Activated T-cell treated with anti-CD3 and anti-CD28 coated beads for 1 hour (primary cell): ENCODE measurements at places on chromosomes 6 and 20.

GRCh38 chr6:148414836-148415235 lies 72.2 kb downstream of the SASH1 start:
- DNase-seq: no peak

DNA sequence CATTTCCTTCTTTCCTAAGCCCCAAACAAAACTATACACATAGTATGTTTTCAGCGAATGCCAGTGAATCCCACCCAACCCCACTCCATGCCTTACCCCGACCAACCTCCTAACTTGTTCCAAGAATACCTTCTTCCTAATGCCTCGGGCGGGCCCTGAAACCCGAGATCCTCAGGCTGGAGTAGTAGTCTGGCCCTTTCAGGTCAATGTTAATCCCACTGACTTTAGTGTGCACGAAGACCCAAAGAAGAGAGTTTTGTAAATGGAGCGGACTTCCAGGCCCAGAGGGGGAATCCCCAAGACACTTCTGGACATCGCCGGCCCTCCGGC lies 394 bp downstream of the YIPF3 start:
- DNase-seq: no peak

GRCh38 chr6:166245148-166245547 lies 63.0 kb downstream of the PRR18 start:
- DNase-seq: no peak

GRCh38 chr6:112881027-112881426 lies 533.9 kb downstream of the RFPL4B start:
- DNase-seq: no peak

GRCh38 chr20:51584737-51585136 lies 42.2 kb upstream of the NFATC2 start:
- no peak for DNase-seq

DNA sequence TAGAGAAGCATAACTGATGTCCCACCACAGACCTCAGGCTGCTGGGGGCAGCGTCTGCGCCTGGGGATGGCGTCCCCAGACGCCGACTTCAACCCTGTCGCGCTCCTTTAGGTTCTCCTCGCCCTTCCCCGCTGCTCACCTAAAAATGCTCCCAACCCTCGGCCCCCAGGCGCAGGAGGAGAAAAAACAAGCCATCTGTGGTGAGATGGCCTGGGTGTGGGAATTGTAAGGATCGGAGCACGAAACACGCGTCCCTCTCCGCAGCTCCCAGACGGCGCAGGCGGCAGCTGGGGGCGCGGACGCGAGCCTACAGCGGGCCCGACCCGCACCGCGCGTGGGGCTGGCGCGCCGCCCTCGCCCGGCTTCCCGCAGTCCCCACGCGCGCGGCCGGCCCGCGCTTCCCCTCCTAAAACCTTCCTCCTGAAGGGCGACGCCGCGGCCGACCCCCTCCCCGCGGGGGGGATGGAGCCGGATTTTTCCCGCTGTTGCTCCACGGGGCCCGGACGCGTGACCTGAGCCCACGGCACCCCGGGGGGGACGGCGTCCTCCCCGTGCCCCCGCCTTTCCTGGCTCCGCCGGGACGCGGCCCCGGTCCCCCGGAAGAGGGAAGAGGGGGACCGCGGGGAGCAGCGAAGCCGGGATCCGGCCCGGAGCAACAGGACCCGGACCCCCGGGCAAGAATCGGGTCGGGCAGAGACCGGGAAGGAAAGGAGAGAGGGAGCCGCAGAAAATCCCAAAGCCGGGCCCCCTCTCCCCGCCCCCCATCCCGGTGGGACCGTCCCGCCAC lies 611 bp downstream of the EPB41L2 start:
- DNase-seq: peak; percentile 11

DNA sequence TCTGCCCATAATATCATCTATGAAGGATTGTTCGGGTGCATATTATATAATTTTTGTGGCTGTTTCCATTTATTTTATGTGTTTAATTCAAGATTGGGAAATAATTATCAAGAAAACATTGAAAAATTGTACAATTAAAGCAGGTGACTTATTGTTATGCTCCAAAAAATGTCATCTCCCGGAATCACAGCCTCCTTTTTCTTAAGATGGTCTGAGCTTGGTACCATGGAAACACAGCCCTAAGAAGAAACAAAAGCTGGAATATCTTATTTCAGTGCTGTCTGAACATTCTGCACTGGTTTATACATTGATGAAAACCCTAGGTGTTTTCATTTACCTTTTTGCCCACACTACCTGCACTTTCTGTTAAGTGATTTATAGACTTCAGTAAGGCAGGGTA lies 367.2 kb downstream of the ARHGAP18 start:
- no peak for DNase-seq

- DNase-seq: no peak
Observed at GRCh38 chr6:128655978-128656498, 135.6 kb upstream of the PTPRK start.

DNA sequence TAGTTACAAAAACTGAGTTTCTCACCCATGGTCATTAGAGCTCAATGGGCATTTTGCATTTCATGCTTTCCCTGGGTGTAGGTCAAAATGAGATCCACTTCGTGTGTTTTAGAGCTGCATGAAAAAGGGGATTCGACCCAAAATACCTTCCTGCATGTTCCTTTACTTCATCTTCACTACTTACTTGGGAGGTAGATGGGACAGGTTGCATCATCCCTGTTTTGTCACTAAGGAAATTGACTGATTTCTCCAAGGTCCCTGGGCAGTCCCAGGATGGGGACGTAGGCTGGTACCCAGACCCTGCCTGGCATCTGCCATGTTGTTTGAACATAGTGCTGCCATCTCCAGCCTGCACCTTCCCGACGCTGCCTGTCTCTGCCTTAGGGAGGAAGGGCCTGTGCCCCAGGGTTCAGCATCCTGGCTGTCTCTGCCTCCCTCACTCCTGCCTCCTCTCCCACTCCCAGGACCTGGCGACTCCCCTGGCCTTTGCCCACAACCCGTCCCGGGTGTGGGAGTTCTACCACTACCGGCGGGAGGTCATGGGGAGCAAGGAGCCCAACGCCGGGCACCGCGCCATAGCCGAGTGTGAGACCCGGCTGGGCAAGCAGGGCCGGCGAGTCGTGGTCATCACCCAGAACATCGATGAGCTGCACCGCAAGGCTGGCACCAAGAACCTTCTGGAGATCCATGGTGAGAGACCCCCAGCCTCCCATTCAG lies 17.0 kb downstream of the SIRT5 start:
- DNase-seq: no peak

DNA sequence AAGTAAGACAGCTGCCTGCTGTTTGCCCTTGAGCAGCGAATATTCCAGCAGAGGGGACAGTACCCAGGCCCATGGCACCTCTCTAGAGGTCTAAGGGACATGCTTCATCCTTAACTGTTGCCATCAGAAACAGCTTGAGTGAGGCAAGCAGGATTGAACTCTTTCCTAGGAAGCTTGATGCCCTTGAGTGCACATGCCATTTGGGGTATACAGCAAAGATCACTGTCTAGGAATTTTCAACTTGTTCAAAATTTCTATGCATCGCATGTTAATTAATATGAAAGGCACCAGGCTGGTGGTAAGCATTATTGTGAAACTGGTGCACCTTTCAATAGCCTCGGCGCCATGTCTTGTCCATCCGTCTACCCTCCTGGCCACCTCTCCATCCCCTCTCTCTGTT lies 54.1 kb downstream of the EDN1 start:
- DNase-seq: no peak

DNA sequence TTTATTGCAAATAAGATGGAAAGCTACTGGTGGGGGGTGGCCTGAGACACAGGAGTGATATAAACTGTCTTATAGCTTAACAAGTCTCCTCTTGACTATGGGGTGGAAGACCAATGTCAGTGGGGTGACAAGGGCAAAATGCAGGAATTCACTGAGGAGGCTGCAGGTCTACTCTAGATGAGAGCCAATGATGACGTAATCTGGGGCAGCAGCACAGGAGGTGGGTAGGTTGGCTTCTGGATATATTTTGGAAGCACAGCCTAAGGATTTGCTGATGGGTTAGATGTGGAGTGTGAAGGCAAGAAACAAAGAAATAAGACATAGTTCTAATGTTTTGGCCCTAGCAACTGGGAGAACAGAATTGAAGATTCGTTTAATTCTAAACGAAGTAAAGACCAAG lies 253.2 kb downstream of the PTPRT start:
- DNase-seq: no peak

DNA sequence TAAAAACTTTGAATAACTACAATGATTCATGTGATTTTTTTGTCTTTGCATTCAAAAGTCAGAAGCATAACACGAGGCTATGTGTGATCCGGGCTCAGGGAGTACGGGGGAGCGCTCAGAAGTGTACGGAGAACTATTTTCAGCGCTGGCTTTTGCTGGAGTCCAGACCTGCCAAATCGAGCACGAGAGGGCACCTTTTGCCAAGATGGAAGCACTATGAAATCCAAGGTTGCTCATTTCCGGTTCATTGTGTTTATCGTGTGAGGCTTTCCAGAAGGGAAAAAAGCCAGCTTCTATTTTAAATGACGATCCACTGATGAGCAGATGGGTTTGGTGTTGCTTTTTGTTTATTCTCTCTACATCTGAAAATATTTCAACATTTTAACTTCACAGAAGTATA lies 11.3 kb downstream of the RAMACL start:
- no peak for DNase-seq

- DNase-seq: no peak
Observed at GRCh38 chr6:156585859-156586258, 191.3 kb upstream of the ARID1B start.

GRCh38 chr6:146389740-146390139 lies 153.9 kb upstream of the RAB32 start:
- DNase-seq: no peak

- DNase-seq: no peak
Observed at GRCh38 chr6:148557796-148558321, 189.0 kb upstream of the UST start.

DNA sequence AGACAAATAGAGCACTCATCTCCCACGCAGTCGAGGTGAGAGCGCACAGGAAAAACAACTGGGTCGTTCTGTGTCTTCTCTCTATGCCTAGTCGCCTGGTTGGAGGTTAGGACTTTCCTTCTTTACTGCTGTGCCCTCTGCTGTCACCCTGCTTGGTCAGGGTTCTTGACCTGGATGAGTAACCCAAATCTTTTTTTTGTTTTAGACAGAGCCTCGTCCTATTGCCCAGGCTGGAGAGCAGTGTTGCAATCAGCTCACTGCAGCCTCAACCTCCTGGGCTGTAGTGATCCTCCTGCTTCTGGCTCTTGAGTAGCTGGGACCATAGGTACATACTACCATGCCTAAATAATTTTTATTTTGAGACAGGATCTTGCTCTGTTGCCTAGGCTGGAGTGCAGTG lies 24.5 kb downstream of the PRPF6 start:
- no peak for DNase-seq

DNA sequence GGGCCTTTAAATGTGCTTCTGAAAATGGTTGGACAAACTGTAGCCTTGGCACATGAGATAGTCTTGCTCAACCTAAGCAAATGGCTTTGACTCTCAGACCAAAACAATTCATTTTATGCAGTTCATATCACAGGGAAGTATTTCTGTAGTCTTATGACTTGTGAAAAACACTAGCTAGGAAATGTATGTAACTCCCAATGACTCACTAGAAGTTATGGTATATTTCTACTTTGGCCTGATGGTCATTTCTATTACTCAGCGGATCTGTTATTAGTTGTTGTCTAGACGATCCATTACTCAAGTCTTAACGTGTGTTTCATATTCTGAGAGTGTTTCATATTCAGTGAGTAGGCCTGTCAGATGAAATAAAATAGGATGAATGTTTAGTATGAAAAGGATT lies 1333.5 kb downstream of the KHDRBS2 start:
- no peak for DNase-seq

DNA sequence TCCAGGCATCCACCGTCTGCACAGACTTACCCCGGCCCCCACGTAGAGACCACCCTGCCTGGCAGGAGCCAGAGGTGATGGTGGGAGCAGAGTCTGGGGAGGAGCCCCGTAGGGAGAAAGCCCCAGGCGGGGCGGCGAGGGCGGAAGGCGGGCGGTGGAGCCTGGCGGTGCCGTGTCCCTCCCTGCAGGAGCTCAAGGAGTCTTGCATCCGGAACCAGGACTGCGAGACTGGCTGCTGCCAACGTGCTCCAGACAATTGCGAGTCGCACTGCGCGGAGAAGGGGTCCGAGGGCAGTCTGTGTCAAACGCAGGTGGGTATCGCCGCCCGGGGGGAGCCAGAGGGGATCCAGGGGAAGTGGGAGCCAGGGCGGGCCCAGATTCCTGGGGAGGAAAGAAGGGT lies 6.0 kb downstream of the CLPSL1 start:
- DNase-seq: no peak

DNA sequence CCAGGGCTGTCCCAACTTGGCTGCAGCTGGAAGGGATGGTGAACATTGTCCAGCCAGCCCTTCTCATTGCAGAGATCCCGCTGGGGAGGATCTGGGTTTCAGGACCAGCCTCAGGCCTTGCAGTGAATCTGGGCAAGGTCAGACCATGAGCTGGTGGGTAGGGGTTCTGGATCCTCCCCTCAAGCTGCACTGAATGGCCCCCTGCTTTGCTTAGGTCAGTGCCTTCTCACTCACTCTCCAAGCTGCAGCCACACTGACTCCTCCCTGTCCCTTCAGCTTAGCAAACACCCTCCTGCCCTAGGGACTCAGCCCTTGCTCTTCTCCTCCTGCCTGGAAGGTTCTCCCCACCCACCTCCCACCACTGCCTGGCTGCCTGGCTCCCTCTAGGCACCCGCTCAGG lies 95.3 kb upstream of the KCNG1 start:
- DNase-seq: no peak

GRCh38 chr6:33316603-33317418 lies 733 bp downstream of the ZBTB22 start:
- no peak for DNase-seq

- DNase-seq: no peak
Observed at GRCh38 chr6:169253337-169254238, at the start of gene THBS2. THBS2 (minus strand) TSS chr6:169253846; CDS start chr6:169250784, 3,062 bp downstream.

DNA sequence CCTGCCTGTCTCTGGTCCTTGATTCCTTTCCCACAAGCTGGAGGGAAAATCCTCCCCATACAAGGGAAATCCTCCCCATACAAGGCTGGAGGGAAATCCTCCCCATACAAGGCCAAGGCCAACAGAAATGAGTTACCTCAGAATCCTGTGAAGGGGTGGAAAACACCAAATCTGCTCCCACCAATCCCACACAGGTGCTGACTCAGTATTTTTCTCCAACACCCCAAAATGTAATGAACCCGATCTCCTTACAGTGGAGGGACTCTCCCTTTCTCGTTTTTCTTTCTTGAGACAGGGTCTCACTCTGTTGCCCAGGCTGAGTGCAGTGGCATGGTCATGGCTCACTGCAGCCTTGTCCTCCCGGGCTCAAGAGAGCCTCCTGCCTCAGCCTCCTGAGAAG lies 6.3 kb downstream of the SNHG17 start:
- no peak for DNase-seq

- DNase-seq: no peak
Observed at GRCh38 chr6:20188630-20189075, 23.6 kb downstream of the MBOAT1 start.

DNA sequence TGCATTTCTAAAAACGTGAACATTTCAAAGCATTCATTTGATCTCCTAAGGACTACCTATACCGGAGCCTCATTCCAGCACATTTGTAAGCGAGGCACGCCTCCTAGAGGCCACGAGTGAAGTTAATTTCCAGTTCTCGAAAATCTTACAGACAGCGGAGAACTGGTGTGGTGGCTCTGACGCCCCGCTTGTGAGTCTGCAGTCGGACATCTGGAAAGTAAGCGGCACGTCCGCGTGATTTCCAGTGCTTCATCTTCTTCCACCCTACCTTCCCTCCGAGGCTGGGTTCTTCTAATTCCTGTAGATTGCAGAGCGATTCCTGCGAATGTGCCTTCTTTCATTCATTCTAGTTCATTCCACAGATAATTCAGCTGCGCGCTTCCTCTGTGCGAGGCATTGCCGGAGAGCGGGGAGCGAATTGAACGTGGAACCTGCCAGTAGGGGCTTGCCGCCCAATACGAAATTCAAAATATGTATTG lies 810 bp upstream of the PRIM2 start:
- DNase-seq: peak; percentile 68

- DNase-seq: no peak
Observed at GRCh38 chr6:167094436-167094819, 28.5 kb upstream of the CCR6 start.
